Muscle of leg (tissue), 16 donors: ENCODE measurements at places on chromosomes 13 and 19.
A peak's percentile ranks its signal among the peaks of the same experiment; 100 is the strongest.

GRCh38 chr13:75411924-75412537 lies 69.9 kb downstream of the TBC1D4 start:
- no peak for DNase-seq

DNA sequence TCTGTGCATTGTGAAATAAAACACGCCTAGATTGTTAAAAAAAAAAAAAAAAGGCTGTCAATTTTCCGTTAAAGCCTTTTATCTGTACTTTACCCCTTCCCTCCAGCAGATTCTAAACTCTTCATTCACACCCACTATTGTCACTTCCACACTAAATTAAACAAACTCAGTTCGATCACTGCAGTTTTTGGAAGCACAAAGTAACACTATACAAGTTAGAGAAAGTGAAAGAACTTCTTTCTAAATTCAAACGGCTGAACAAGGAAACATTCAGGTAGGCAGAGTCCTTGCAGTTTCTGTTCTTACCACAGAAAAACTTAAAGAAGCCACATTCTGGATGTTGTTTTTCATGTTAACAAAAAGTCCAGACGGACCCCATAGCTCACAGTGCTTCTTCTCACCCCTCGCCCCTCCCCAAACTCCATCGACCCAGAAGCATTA lies 27.5 kb upstream of the UBE2L5 start:
- no peak for DNase-seq

- peak; percentile 63 for DNase-seq
These were observed 3.9 kb downstream of the SIAH3 start for GRCh38 chr13:45847554-45848224.

GRCh38 chr19:43532962-43533545 lies at the start of gene ZNF575:
Gene ZNF575, plus strand, starts transcription at chr19:43533188. Its CDS starts 1,235 bp downstream, at chr19:43534423.
- DNase-seq = peak; percentile 100

GRCh38 chr19:55372316-55373081 lies 2.2 kb upstream of the IL11 start:
- DNase-seq = no peak
